ENCODE measurements at places on chromosomes 6 and 20. TPM values are rescaled to one million over a fixed set of nuclear protein-coding genes. Genes with fewer than 3 reads are reported as not detected.

Gene CFAP206
- 2.4 TPM for total RNA-seq

Gene DAAM2
- total RNA-seq, result not detected

Gene ULBP1
- 3.1 TPM for total RNA-seq

DNA sequence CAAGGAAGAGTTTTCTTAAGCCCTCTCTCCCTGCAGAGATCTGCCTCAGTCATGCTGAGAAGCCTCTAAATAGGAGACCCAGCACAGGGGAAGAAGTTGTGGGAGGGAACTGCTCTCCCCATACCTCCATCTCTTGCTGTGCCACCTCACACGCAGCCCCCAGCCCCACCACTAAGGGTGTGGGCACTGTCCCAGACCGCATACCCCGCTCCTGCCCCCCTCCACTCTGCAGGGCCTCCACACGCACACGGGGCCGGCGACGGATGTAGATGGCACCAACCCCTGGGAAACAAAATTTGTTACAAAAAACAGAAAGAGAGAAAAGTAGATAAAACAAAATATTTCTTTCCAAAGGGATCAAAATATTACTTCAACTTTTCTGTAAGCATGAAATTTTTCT is 10.2 kb upstream of the CPNE1 start:
- H3K27me3 ChIP-seq, result no peaks in the 10 kb centered on the region
- no peaks in the 10 kb centered on the region for H3K4me1 ChIP-seq
- H3K27ac ChIP-seq, result no peak overlapping the region
- no peak for DNase-seq

Gene KHDC1L
- not detected for total RNA-seq

DNA sequence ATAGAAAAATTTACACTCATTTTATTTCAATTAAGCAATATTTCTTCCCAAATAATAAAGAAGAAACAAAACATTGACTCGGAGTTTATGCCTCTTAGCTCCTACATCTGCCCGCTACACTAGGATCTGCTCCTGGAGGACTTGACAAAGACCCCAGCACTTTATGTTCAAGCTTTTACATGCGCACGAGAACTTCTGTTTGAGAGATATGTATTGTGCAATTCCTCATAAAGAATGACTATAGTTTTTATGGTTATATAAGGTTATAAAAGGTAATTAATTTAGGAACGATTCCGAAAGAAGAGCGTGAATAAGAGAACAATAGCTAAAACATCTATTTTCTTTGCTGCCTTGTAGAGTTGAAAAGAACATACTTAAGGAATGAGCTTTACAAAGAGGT is 12.4 kb upstream of the RALY start:
- no peak overlapping the region for H3K4me3 ChIP-seq
- no peaks in the 10 kb centered on the region for H3K36me3 ChIP-seq
- H3K4me1 ChIP-seq, result no peaks in the 10 kb centered on the region
- no peak for DNase-seq

Gene NRSN1
- not detected for total RNA-seq

- no peak overlapping the region for H3K27ac ChIP-seq
- H3K27me3 ChIP-seq, result peaks cover 6% of the 10 kb centered on the region
- no peak overlapping the region for H3K4me3 ChIP-seq
- no peak for DNase-seq
- no peaks in the 10 kb centered on the region for H3K4me1 ChIP-seq
Measured at GRCh38 chr6:414447-414846, 22.9 kb downstream of the IRF4 start.

- no peak overlapping the region for H3K4me3 ChIP-seq
- no peaks in the 10 kb centered on the region for H3K4me1 ChIP-seq
- DNase-seq, result no peak
Measured at GRCh38 chr6:169763881-169764280, 12.5 kb downstream of the ERMARD start.

GRCh38 chr6:130713144-130713543 is 114.1 kb upstream of the SMLR1 start:
- H3K36me3 ChIP-seq, result no peaks in the 10 kb centered on the region
- no peaks in the 10 kb centered on the region for H3K4me1 ChIP-seq
- H3K27ac ChIP-seq, result no peak overlapping the region
- H3K4me3 ChIP-seq, result no peak overlapping the region
- no peaks in the 10 kb centered on the region for H3K27me3 ChIP-seq
- DNase-seq, result no peak

- H3K4me1 ChIP-seq, result peaks cover 26% of the 10 kb centered on the region
- H3K36me3 ChIP-seq, result peaks cover 30% of the 10 kb centered on the region
- no peaks in the 10 kb centered on the region for H3K27me3 ChIP-seq
- H3K4me3 ChIP-seq, result peak overlapping the region; percentile 76
- H3K27ac ChIP-seq, result peak overlapping the region; percentile 93
Measured at GRCh38 chr20:56392881-56393482, 537 bp downstream of the CSTF1 start.

Gene LST1
- not detected for total RNA-seq

DNA sequence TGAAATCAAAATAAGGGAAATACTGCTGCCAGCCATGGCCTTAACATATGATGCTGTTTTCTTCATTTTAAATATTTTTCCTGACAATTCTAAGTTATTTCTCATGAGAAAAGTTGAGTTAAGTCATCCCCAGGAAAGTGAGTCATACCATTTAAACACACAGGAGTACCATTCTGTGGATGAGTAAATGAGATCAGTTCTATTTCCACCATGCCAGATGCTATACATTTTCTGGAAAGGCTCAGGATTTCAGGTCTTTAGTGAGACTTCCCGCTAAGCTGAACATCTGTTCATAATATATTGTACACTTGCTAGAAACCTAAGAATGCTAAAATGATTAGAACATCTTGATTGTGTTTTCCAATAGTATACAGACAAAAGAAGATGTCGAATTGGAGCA is 256.2 kb upstream of the MANEA start:
- DNase-seq, result no peak
- no peak overlapping the region for H3K4me3 ChIP-seq
- no peaks in the 10 kb centered on the region for H3K27me3 ChIP-seq
- no peaks in the 10 kb centered on the region for H3K36me3 ChIP-seq

Data from Panc1 (cell line).